ENCODE measurements at places on chromosomes 7 and 10. TPM values are rescaled to one million over a fixed set of nuclear protein-coding genes. Genes with fewer than 3 reads are reported as not detected.

DNA sequence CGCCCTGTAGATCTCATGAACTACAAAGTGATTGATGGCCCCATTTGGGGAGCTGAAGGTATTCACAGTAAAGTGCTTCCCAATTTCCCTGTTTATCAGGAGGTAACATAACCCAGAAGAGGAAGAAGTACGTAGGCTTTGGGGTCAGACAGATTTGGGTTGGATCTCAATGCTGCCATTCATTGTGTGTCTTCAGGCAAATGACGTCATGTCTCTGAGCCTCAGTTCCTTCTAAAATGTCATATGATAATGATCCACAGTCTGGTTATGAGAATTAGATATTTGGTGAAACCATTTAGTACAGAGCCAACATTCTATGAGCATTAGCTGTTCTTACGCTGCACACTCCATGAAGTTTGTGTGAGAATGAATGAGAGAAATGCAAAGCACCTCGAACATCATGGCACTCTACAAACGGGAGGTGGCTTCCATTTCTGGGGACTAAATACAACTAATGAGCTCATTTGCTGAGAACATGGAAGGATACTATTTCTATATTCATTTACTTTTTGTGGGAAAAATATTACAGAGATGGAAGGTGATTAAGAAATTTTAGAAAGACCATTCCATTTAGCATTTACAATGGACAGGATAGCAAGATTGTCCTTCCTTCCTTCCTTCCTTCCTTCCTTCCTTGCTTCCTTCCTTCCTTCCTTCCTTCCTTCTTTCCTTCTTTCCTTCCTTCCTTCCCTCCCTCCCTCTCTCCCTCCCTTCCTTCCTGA, 13.8 kb upstream of the JCAD start:
- peaks cover 3% of the 10 kb centered on the region for H3K27me3 ChIP-seq
- H3K27ac ChIP-seq, result no peak overlapping the region
- H3K4me1 ChIP-seq, result no peaks in the 10 kb centered on the region
- H3K4me3 ChIP-seq, result no peak overlapping the region

GRCh38 chr7:23291957-23292560, 7.1 kb upstream of the MALSU1 start:
- H3K27ac ChIP-seq, result no peak overlapping the region
- no peak for DNase-seq
- no peaks in the 10 kb centered on the region for H3K36me3 ChIP-seq
- H3K4me1 ChIP-seq, result peaks cover 15% of the 10 kb centered on the region

- H3K36me3 ChIP-seq, result no peaks in the 10 kb centered on the region
- no peak overlapping the region for H3K27ac ChIP-seq
- H3K4me3 ChIP-seq, result no peak overlapping the region
- H3K27me3 ChIP-seq, result peaks cover 63% of the 10 kb centered on the region
- DNase-seq, result no peak
These were observed 741 bp downstream of the GPR85 start for GRCh38 chr7:113085781-113086390.

The HABP2 gene
- total RNA-seq, result not detected

The OLAH gene
- total RNA-seq, result 0.22 TPM

Data from CD4-positive, alpha-beta T cell (primary cell).